ENCODE measurements at places on chromosomes 5 and 9.

DNA sequence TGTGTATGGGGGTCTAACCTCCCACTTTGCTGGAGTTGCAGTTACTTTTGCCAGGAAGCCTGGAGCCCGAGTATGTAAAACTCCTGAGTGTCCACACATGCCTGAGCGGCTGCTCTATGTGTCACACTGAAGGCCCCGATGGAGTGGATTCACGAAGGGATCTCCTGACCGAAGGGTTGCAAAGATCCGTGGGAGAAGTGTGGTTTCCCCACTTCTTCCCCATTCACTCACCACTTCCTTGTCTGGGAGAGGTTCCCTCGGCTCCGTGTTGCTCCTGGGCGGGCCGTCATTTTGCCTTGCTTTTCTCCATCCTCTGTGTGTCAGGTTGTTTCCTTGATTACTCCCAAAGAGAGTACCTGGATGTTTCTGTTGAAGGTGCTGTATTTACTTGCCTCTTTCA is 16.2 kb upstream of the IL3 start:
- DNase-seq: no peak

DNA sequence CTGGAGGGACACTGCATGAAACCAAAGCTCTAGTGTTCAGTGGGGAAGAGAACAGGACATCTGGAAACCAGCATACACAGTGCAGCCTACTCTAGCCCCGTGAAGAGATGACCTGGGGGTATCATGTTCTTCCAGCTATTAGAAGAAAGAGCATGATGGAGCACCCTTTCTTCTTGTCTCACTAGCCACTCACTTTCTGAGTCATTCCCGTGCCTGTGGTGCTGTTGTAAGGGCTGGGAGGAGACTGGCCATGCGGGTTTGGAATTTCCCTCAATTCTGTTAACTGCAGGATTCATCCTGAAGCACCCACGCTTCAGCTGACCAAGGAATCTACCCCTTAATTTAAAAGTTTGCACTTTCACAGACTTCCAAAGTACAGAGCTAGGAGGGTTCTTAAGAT is 137.0 kb downstream of the COL23A1 start:
- no peak for DNase-seq

GRCh38 chr5:76342474-76342873 is 60.6 kb upstream of the IQGAP2 start:
- DNase-seq: no peak

GRCh38 chr5:19534751-19535150 is 453.2 kb downstream of the CDH18 start:
- no peak for DNase-seq

DNA sequence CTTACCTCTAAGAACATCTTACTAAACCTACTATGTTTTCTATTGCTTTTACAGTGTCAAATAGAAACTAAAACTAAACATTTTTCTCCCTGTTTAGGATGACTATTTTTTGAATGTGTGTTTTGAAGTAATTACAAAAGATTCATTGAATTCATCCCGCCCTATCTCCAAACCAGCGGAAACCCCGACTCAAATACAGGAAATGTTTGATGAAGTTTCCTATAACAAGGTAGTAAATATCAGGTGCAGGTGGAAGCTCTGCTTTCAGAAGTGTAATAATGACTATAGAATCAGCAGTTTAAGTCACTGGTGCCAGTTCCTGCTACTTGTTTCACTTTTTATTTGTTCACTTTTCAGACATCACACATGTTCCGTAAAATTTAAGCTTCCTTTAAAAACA is 20.0 kb downstream of the ERAP2 start:
- DNase-seq: peak; percentile 69

DNA sequence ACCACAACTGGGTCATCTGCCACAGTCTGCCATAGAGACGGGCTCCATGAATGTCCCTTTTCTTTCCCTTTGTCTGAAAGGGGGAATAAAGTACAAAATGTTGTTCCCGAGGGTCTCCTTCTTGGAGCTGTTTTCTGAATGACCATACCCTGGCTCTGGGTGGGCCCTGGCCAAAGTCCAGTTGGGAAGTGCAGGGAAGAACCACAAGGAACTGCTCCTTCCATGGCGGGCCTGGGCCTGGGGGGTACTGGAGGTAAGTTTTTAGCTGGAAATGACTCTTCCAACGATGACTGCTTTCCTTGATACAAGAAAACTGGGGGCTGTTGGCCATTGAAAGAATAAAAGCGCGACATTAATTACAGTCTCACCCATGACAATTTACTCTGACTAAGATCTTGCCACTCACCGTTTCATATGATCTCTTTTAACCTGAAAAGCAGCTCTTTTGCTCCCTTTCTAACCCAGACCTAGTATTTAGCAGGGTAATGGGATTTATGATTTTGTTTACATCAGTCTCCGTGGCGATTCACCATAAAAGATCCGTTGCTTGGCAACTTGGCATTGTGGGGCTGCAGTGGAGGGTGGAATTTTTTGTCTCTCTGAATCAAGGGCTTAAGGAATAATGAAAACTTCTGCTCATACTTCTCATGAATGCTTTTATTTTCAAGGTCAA is 89.2 kb upstream of the PTCH1 start:
- no peak for DNase-seq

DNA sequence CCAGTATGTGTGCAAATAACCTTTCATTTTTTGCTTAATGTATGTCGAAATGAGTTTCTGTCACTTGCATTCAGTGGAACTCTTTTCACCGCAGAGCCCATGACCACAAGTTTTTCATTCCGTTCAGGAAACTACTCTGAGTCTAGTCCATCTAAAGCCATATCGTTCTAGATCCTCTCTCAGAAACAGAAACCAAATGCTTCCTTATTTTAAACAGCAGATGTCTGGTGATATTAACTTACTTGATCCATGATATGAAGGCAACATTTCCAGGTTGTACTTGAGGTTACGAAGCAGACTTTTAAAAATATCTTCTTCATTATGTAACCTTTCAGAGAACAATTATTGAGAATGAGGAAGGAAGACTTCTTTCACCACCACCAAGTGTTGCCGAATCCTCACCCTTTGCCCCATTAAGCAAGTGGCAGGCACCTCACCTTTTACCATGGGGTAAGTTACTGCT is 72.4 kb upstream of the GNAQ start:
- DNase-seq: peak; percentile 67

All from activated CD4-positive, alpha-beta T cell treated with anti-CD3 and anti-CD28 coated beads, Interleukin-10, Interleukin-2, amounts not matched to agents 100 ng/mL and 50 ng/mL, durations not matched to agents 16 hours and 8 hours (primary cell).